Left ventricle myocardium inferior (tissue), 1 donor: ENCODE measurements at places on chromosomes 7 and 10. TPM values are rescaled to one million over a fixed set of nuclear protein-coding genes. Genes with fewer than 3 reads are reported as not detected.

Gene PAX2
- total RNA-seq, result not detected

GRCh38 chr10:110436554-110437350 is 61.0 kb upstream of the DUSP5 start:
- no peak for DNase-seq

DNA sequence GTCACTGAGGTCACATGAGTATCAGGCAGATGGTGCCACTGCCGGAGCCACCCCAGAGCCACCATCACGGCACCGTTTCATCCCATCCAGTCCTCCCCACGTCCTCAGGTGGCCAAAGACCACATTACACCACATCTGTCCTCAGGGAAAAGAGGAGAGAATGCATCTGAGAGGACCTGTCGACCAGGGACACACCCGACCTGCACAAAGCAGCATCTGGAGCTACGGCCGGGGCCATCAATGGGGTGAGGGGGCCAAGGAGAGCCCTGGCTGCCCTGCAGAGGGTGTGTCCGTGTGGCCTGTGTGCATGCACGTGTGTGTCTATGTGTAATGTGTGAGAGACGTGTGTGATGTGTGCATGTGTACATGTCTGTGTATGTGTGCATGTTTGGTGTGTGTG is 480.6 kb downstream of the DNAJB6 start:
- no peak for DNase-seq

- DNase-seq, result no peak
Measured at GRCh38 chr10:63922468-63923284, 401.5 kb downstream of the REEP3 start.

Gene NKX2-3
- total RNA-seq, result not detected

DNA sequence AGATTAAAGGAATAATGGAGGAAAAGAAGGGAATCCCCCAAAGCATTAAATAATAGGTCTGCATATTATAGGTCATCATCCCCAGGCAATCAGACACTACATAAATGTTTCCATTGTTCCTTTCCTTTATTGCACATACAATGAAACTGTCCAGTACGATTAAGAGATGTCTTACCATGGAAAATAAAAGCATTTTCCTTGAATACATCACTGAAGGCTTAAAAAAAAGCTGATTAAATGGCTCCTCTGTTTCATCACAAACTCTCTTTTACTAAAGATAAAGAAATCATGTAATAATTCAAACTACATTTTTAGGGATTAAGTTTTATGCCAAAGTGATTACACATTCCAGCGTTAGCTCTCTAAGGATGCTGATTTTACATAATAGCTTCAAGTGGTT is 316.0 kb downstream of the AGMO start:
- no peak for DNase-seq

DNA sequence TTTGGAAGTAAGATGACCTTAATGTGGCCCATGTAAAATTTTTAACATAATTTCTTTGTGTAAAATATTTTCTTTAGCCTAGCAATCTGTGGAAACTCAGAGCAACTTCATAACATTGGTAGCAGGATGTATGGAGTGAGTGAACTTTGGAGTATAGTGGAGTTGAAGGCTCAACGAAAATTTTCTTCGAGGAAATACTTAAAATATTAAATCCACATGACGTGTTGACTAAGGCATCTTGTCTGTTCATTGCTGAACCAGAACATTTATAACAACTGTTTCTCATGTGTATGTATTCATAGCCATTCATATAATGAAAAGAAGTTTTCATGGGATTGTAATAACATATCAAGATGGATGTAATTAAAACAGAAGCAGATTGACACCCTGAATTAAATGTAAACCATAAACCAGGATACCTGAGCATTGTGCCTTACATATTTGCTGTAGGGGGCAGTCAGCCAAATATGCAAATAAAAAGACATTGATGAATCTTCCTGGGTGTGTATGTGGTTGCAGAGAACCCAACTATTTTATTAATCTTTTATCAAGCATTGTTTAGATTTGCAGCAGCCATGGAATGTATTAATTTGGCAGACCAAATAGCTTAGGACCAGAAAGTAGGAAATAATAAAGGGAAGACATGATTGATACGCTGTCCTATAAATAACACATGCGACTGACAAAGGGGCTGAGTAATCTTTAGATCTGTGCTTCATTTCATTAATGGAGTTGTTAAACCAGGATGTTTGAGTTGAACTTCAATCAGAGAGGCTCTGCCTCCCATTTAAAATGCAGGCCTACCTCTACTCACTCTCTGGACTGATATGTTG is 11.5 kb downstream of the AUTS2 start:
- DNase-seq, result no peak

Gene CALML3
- not detected for total RNA-seq

DNA sequence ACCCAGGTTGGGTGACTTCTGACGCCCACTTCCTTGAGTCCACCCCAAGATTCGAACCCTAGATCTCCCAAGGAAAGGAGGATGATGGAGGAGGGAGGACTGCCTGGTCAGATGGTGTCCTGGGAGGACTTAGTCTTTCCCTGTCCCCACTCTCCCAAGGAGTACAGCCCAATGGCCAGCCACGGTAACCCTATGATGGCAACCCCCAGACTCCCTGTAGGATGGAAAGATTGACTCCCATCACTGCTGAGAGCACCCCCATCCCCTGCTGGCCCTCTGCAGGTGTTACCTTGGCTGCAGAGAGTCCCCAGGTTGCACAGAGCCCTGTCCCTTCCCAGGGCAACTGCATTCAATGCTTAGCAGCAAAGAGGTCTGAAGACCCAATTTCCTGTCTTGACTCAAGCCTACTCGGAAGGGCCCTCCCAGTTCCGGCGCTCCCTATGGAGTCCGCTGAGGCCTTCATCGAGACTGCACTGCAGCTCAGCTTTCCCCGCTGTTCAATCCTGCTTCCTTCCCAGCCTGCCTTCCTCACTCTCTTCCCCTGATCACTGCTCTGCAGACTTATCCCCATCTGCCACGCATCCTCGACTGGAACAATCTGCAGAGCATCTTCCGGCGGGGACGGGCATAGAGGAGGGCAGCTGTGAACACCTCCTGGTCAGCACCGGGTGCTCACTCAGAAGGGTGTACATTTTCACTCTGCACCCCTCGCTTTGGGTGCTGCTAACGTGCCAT is 50.8 kb upstream of the OCM2 start:
- DNase-seq, result no peak

- no peak for DNase-seq
Measured at GRCh38 chr10:21230219-21230618, 295.3 kb downstream of the SKIDA1 start.

- DNase-seq, result no peak
Measured at GRCh38 chr7:111509288-111509687, 53.0 kb downstream of the IMMP2L start.

- peak; percentile 42 for DNase-seq
Measured at GRCh38 chr10:34760606-34761005, 54.5 kb downstream of the PARD3 start.

DNA sequence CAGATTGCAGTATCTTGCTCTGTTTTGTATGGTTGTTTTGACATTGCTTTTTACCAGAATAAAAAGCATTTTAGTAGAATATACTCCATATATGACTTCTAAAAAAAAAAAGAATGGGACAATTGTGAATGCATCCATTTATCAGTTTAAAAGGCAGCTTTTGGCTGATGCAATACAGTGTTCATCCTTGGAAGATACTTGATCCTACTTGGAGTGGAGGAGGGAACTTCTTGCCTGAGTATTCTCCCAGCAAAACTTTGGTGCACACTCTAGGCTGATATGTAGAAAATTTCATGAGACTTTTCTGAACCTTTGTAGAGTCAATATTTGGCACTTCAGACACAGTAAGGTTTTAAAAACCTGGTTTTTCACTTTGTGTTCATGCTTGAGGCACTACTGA is 40.2 kb downstream of the WDR11 start:
- DNase-seq, result no peak

Gene ASB10
- 35.4 TPM for total RNA-seq

Gene LDB3
- total RNA-seq, result 1,542 TPM

GRCh38 chr7:18224138-18224537 is 196.5 kb upstream of the PRPS1L1 start:
- DNase-seq, result no peak

GRCh38 chr7:148789220-148789619 is 90.5 kb downstream of the CUL1 start:
- DNase-seq, result no peak

GRCh38 chr7:157337316-157338149 is 729 bp downstream of the DNAJB6 start:
- DNase-seq, result peak; percentile 68

GRCh38 chr7:31997423-31997822 is 72.8 kb downstream of the PDE1C start:
- no peak for DNase-seq

- DNase-seq, result no peak
Measured at GRCh38 chr7:55365205-55365674, at the start of gene LANCL2. TSS of gene LANCL2 (plus strand) at chr7:55365337. CDS start at chr7:55366026, 689 bp downstream.

DNA sequence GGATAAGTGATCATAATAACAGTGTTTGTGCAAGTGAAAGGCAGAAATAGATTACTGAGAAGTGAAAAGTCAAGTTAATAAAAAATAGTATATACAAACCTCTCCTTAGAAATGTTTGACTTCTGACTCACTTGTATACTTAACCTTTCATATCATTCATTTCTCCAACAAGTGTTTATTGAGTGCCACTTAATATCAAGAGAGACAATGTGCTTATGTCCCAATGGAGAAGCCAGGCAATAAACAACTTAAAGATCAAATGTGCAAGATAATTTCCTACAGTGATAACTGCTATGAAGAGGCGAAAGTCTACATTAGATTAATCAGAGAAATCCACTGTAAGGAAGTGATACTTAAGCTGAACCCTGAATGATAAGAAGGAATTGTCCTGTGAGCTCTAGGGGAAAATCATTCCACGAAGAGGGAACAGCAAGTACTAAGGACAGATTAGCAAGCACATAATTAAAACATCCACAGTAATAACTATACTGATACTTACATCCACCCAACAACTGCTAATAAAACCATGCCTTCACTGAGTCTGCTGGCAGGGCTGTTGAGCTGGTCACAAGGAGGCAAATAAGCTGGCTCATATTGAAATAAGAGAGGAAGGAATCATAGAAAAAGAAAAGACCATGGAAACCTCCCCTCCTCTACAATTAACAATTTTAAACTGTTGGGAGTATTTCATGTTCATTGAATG is 203.5 kb downstream of the CTNNA3 start:
- DNase-seq, result no peak

Gene DGKI
- 1.3 TPM for total RNA-seq

Gene RELN
- total RNA-seq, result 0.44 TPM

DNA sequence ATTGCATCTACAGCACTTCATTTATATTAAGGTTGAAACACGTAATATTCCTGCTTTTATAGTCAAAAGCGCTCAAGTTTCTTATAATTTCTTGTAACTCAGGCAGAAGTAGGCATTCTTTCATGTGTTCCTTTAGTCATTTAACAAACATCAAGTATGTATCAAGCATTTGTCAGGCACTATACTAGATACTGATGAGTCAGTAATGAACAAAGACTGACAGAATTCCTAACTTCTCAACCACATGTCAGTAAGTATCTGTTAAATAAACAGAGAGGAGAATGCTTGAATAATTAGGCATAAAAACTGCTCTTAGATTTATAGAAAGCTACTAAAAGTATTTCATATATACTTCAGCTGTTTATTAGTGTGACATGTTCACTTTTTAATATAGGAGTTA is 9.9 kb downstream of the CRPPA start:
- DNase-seq, result no peak

DNA sequence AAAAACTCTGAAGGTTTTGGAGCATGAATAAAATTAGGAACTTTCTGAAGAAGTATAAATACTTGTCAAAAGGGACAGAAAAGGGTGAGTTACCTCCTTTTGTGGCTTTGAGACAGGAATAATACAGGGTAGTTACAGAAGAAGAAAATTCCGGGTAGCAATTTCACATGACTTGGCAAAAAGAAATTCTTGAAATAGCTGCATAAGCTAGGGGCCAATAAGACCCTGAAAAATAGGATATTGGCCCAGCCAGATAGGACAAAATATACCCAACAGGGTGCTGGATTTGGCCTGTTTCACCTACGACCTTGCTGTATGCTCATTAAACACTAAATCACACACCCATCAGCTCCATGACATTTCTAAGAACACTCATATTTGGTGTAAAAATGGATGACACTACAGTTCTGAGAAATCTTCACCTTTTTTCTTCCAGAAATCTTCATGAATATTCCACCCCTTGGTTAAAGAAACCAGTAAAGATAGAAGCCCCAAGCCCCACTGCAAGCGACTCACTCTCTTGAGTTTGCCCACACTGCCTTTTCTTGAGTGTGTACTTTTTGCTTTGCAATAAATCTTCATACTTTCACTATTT is 362.7 kb downstream of the SEMA3D start:
- no peak for DNase-seq

GRCh38 chr10:105538874-105539273 is 897.8 kb downstream of the SORCS3 start:
- no peak for DNase-seq

- no peak for DNase-seq
Measured at GRCh38 chr10:121138918-121139317, 287.8 kb downstream of the WDR11 start.

- DNase-seq, result no peak
Measured at GRCh38 chr7:76260171-76260703, 42.2 kb upstream of the HSPB1 start.

GRCh38 chr10:79058899-79059841 is 9.6 kb upstream of the ZMIZ1 start:
- peak; percentile 9 for DNase-seq

DNA sequence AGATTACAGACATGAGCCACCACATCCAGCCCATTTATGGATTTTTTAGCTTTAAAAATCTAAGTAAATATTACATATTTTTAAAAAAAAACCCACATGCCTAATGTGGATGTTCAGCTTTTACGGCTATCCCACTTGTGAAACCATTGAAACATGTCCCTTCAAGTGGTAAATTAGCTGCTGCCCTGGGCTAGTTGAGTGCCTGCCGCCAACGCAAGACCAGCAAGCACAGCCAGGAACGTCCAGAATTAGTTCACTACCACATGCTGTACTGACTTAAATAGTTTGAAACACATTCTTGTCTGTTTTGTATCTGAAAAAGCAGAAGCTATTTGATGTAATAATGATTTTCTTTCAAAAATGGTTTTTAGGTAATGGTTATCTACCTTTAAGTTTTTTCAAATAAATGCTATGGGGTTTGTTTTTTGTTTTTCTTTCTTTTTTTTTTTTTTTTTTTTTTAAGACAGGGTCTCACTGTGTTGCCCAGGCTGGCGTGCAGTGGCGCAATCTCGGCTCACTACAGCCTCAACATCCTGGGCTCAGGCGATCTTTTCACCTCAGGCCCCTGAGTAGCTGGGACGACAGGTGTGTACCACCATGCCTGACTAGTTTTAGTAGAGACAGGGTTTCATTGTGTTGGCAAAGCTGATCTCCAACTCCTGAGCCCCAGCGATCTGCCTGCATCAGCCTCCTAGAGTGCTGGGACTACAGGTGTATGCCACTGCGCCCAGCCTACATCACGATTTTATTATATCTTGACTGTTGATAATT is 57.0 kb downstream of the KLRG2 start:
- peak; percentile 24 for DNase-seq

Gene RET
- total RNA-seq, result 0.60 TPM

Gene PRPS1L1
- total RNA-seq, result not detected

DNA sequence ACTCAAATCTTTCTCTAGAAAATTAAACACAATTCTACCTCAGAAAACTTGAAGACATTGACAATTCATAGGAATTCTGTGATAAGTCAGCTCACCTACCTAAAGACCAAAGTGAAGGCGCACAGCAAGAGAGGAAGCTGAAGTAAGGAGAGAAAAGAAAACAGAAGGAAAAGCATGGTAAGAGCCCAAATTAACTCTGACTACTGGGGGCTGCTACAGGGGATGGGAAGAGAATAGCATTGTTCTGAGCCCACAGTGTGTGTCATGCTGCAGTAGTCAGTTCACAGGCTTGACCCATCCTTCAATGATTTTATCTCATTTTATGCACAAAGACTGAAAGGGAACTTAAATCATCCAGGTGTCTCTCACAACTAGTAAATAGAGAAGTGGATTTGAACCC is 111.3 kb downstream of the PTEN start:
- DNase-seq, result no peak
